ENCODE measurements at places on chromosomes 5 and 9.

DNA sequence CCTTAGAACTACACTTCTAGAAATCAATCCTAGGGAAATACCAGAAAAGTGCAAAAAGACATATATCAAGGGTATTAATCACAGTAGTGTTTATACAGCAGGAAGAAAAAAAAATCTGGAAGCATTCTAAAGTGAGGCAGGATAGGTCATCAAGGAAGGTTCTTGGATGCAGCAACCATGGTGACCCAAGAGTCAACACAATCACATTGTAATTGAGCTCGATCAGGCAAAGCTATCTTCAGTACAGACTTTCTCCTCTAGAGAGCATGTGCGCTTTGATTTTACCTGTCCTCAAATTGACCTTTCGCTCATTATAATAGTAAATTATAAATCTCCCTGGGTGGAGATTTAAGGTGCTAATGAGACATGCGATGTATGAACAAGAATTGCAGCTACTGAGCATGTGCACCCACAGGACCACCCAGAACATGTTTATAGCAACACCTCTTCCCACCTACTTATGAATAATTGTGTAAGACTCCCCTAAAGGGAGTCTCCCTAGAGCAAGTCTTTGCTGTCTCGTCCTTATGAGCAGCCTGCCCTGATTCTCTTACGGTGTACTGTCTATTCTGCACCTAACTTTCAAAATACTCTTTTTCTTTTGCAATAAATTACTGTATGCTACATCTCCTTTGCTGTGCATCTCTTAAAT is 297.7 kb downstream of the ATPSCKMT start:
- no peak for DNase-seq

GRCh38 chr9:14014218-14014617 is 299.7 kb downstream of the NFIB start:
- DNase-seq = no peak

GRCh38 chr9:126095546-126096190 is 231.0 kb upstream of the MVB12B start:
- no peak for DNase-seq

DNA sequence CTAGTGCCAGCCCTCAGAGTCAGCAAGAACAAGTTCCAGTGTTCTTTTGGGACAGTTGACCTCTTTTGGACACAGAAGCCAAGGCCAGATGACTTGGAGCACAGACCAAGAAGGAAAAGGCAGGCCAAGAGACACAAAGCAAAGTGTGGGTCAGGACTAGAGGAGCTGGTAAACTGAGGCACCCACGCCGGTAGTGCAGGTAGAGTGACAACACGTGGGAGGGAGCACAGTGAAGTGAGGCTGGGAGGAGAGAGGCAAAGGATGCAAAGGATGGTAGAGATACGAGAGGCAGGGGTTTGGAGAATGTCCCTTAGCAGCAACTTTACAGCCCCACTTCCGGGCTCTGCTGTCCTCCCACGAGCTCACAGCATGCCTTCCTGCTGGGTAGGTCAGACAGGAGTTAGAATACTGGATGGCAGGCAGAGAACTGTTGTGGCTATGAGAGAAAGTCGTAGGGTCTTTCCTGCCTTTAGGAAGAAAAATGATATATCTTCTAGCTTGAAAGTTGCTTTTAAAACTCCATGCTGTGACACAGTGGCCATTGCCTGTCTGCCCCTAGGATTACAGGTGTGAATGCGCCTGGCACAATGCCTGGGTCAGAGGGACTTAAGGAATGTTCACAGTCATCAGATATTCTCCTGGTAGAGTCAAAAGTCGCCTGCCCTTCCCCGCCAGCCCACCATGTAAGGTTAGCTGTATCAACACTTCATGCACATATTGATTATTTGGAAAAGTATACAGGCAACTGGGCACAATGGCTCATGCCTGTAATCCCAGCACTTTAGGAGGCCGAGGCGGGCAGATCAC is 97.9 kb downstream of the PDE8B start:
- DNase-seq = no peak

GRCh38 chr5:134114886-134115805 is 665 bp downstream of the TCF7 start:
- DNase-seq = no peak

- no peak for DNase-seq
Observed at GRCh38 chr5:167166696-167167095, 1124.7 kb upstream of the WWC1 start.

DNA sequence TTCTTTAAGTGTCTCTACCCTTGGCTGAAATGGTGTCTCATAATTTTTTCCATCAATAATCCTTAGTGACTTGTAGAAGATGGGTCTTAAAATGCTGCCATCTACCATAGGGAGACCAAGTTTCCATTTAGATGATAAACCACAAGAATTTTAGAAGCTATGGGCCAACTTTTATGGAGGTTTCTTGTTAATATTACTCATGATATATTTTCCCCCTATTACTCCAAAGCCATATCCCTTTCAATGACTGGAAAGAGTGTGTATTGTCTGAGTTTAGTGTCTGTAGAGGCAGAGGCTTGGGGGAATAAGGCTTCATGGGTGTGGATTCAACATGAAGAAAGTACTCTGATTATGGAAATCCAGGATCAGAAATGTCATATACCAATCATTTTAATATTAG is 507.3 kb upstream of the TNC start:
- DNase-seq = no peak

DNA sequence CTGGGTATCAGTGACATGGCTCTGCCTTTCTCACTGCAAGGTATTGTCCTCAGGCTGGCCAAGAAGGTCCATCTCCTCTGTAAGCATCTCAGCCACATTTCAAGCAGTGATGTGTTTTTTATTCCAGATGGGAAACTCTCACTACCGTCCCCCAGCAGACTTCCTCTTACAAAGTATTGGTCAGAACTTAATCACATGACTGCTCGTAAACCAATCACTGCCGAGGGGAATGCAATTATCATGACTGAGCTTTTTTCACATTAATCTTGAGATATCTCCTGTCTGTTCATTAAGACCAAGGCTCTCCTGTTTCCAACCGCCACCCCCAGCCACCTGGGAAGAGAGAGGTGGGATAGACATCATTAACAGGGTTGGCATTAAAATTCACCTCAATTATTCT is 76.4 kb downstream of the BNC2 start:
- DNase-seq = no peak

Data from stimulated activated CD8-positive, alpha-beta memory T cell treated with anti-CD3 and anti-CD28 coated beads, Interleukin-7, amount 100 ng/mL, for 24 hours (primary cell).